Activated CD4-positive, CD25-positive, alpha-beta regulatory T cell treated with anti-CD3 and anti-CD28 coated beads, Interleukin-2, amount 50 U/mL, for 16 hours (primary cell): ENCODE measurements at places on chromosomes 11 and 22.

GRCh38 chr11:44775985-44776446 is 49.3 kb downstream of the TSPAN18 start:
- DNase-seq = no peak

- no peak for DNase-seq
Observed at GRCh38 chr22:50443801-50444625, 30.8 kb downstream of the SBF1 start.

DNA sequence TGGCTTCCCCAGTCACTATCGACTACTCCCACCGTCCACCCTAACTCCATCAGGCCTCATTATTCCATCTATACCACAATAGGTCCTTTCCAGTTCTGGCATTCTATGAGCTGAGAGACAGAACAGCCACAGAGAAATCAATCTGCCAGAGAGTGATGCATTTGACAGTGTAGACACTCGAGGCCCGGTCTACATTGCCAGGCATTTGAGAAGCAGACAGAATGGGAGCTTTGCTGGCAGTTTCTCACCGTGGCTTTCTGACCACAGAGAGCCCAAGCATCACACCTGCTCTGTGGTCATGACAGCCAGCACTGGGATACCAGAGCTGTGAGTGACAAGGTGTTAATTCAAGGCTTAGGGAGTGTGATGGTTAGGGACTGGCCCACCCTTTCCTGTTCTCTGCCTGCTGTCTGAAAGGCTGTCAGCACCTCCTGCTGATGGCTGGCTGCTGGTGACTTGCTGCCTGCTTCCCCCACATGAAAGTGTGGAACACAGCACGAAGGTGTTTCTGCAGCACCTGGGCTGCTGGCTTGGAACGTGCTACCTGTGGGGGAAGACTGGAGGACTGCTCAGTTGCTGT is 137.8 kb downstream of the KIRREL3 start:
- no peak for DNase-seq

DNA sequence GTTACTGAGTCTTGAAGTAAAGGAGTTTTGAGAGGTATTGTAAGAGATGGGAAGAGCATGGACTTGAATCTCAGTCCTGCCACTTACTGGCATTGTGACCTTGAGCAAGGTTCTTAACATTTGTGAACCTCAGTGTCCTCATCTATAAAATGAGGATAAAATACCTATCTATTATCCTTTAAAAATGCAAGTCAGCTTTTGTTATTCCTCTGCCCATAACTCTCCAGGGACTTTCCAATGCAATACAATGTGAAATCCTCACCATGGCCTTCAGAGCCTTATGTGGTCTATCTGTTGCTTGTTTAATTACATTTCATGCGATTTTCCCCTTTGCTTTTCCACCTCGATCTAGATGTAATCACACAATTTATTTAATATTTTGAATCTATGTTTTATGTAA is 9.1 kb downstream of the TMEM135 start:
- no peak for DNase-seq

GRCh38 chr11:94171693-94172440 is 43.2 kb downstream of the PANX1 start:
- DNase-seq = no peak

- DNase-seq = no peak
Observed at GRCh38 chr11:103985041-103985440, 51.4 kb upstream of the DDI1 start.

- no peak for DNase-seq
Observed at GRCh38 chr22:48579043-48579927, 1248.4 kb downstream of the BRD1 start.

DNA sequence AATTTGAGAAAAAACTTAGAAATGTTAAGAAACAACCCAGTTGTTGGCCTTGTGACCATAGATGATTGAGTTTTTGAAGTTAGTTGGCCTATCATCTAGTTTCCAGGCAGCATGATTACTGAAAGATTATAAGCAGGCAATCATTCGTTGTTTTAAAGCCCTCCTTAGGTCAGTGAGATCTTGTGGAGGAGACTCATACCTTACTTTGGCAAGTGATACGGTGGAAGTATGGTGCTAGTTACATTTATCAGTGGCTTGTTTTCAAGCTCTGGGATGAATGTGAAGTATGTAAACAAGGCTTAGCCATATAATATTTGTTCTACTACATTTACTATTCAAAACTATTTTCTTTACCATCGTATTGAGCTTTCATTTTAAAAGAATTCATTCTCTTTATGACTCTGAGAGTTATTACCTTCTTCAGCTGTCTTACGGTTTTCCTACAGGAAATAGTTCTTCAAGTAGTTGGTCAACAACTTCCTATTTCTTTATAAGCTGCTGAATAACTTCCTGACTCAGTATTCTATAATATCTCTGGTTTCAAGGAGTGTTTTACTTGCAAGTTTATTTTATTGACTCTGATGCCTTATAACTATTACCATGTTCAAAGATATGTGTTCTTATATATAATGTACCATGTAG is 7.3 kb downstream of the YAP1 start:
- no peak for DNase-seq
